ENCODE measurements at places on chromosomes 1 and 21. TPM values are rescaled to one million over a fixed set of nuclear protein-coding genes. Genes with fewer than 3 reads are reported as not detected.

CR1L gene
- total RNA-seq = not detected

LCE1A gene
- total RNA-seq = not detected

CBR1 gene
- 139 TPM for total RNA-seq

KMO gene
- 1.0 TPM for total RNA-seq

UQCRHL gene
- total RNA-seq = 8.9 TPM

LRRN2 gene
- total RNA-seq = 15.3 TPM

NBPF6 gene
- not detected for total RNA-seq

BEND5 gene
- not detected for total RNA-seq

COL11A1 gene
- 1.6 TPM for total RNA-seq

LPAR3 gene
- 0.16 TPM for total RNA-seq

DMRTA2 gene
- total RNA-seq = 0.26 TPM

SPRR3 gene
- total RNA-seq = not detected

GBP7 gene
- total RNA-seq = not detected

LY9 gene
- total RNA-seq = 0.18 TPM

FLG2 gene
- not detected for total RNA-seq

PADI2 gene
- total RNA-seq = 1.1 TPM

GUCA2A gene
- not detected for total RNA-seq

TNFSF4 gene
- not detected for total RNA-seq

TMEM59 gene
- 124 TPM for total RNA-seq

FABP3 gene
- not detected for total RNA-seq
